Activated T-cell treated with anti-CD3 and anti-CD28 coated beads for 24 hours (primary cell): ENCODE measurements at places on chromosomes 6 and 20.

GRCh38 chr20:47007826-47008655, 113.4 kb downstream of the EYA2 start:
- DNase-seq: no peak

GRCh38 chr6:19479551-19479950, 357.6 kb upstream of the ID4 start:
- DNase-seq: no peak

- DNase-seq: no peak
Measured at GRCh38 chr6:27558028-27558724, 85.3 kb upstream of the ZNF184 start.

DNA sequence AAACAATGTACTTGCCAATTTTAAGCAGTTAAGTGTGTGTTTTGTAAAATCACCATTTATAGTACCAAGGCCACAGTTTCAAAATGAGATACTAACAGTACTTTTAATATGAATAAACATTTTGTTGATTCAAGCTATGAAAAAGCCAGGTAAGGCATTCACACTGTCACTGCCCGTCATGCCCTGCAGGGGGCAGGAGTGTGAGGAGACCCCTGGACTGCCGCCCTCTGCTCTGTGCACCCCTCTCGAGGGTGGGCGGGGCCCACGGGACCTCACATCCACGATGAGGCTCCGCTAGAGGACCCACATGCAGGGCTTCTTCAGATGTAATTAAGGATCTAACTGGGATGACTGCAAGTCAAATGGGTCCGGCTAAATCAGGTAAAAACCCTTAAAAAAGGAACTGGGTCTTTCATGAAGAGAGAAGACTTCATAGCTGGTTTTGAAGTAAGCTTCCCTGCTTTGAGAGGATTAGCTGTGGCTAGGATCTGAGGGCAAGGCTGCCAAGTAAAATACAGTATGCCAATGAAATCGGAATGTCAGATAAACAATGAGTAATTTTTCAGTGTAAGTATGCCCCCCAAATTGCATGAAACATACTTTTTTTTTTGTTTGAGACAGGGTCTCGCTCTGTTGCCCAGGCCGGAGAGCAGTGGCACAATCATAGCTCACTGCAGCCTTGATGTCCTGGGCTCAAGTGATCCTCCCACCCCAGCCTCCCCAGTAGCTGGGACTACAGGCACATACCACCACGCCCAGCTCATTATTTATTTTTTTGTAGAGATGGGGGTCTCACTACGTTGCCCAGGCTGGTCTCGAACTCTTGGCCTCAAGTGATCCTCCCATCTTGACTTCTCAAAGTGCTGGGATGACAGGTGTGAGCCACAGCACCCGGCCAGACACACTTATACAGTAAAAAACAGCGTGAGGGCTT, 18.7 kb downstream of the DIDO1 start:
- DNase-seq: no peak

DNA sequence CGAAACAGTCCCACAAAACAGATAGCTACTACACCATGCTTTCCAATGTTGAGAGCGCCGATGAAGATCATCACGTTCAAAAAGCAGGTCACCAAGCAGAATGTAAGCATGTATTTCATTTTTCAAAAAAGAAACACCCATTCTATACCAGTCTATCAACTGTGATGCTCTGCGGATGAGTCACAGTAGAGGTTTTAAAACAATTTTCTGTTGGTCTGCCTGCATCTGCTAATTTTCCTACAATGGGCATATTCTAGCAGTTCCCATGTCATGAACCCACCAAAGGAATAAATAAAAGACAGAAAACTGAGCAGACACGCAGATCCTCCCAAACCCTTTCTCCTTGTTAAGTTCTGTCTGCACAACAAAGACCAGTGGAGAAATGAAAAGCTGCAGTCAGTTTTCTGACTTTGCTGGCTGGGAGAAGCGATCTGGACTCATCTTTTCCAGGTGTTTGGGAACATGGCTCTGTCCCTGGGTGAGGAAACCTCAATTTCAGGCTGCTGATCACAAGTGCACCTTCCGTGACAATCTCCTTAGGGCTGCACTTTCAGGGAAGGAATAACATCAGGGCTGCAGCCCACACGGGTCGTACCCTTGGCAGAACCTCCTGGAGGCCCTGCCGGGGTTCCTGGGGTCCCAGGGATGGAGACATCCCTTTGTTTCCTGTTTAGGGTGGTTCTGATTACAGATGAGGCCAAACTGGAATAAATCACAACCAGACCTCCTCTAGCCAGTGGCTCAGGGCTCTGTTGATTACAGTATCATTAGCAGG, 200.1 kb downstream of the BMP7 start:
- DNase-seq: no peak

GRCh38 chr6:126033696-126034095, 47.4 kb downstream of the TRMT11 start:
- DNase-seq: no peak

DNA sequence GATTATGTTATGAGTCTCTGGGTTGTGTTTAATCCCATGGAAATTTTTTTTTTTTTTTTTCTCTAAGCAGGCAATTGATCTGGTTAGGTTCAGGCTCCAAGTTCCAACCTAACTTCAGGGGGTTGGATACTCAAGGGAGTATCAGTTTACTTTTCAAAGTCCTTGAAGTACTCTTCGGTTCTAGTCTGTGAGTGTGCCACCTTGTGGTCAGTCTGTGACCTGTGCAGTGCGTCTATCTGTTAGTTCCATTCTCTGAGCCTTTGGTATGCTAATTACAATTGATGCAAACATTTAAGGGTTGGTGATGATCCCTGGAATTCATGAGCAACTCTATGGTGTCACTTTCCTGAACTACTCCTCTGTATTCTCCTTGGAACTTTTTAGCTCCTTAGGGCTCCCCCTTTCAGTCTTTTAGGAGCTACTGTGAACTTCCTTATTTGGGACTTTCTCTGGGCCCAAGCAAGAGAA, 342.0 kb downstream of the SOX4 start:
- DNase-seq: no peak

- no peak for DNase-seq
Measured at GRCh38 chr20:58174708-58175280, 53.7 kb downstream of the ANKRD60 start.

- DNase-seq: peak; percentile 76
Measured at GRCh38 chr6:149922642-149923326, at the start of gene RAET1G. RAET1G (minus strand) TSS chr6:149923121; CDS start chr6:149923010, 111 bp downstream.

DNA sequence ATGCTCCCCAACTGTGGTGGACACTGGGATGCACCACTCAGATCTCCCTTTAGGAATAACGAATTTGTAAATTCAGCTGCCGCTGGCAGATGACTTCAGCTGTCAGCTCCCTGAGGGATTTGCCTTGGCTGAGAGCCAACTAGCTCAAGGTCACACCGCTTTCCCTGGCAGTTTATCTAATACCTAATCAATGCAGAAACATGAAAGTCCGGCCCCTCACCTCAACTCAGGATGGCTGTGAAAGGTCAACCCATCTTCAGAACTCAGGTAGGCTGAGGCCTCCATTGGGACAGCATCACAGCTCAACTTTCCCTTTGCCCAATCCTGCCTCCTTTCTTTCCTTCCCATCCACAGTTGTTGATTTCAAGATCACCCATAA, 22.8 kb upstream of the SCGN start:
- no peak for DNase-seq

- DNase-seq: no peak
Measured at GRCh38 chr6:20837189-20837588, 302.9 kb downstream of the CDKAL1 start.

- no peak for DNase-seq
Measured at GRCh38 chr6:24915641-24916040, 20.1 kb downstream of the RIPOR2 start.

GRCh38 chr20:63404129-63405085, 43.3 kb upstream of the CHRNA4 start:
- no peak for DNase-seq

- no peak for DNase-seq
Measured at GRCh38 chr20:47577314-47577713, 75.6 kb downstream of the NCOA3 start.

- peak; percentile 18 for DNase-seq
Measured at GRCh38 chr6:31702405-31702818, 712 bp downstream of the ABHD16A start.

DNA sequence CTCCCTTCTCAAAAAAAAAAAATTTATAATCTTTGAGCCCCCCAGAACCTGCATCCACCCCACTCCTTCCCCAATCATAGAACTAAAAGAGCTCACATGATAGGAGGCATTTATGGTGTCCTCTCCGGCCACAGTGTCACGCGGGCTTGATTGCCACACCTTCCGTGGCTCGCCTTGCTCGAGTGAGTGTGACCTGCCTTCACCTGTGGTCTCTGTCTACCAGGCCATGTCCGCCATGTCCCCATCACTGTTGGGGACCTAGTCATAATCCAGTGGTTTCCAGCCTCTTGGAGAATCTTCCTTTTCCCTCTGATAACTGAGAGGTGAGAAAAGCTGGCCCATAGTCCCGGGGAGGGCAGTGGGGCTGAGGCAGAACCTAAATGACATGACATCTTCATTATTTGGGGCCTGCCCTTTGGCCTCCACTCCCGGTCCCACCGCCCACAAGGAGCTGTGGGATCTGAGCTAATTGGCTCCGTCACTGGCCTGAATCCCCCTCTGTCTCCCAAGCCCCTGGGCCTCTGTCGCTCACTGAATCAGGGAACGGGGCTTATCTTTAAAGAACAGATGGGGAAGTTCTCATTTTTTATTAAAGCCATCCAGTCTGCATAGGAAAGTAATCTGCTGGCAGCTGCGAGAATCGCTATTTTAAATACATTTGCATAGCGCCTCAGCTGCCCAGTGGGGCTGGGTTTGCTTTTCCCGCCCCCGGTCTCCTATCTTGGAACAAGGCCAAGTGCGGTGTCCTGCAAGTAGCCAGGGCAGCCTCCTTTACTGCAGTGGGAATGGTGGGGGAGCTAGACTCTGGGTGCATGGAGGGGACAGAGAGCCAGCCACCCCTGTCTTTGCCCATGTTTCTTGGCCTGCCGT, 197.6 kb upstream of the PMEPA1 start:
- no peak for DNase-seq

- no peak for DNase-seq
Measured at GRCh38 chr20:18465536-18466200, 1.2 kb downstream of the DZANK1 start.

DNA sequence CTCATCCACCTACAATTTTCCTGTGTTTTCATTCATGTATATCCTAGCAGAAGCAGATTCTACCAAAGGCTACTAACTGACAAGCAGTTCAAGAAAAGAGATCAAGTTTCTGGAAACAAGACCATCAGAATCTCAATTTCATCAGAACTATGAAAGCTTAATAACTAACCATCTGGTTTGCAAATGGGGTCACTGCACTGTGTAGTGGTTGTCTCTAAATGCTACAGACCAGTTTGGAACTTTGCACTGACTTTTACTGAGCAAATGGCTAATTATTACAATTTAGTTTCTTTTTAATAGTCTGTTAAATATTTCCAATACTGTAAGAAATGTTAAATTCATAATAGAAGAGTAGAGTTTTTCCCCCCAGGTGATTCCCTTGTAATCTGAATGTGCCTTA, 64.5 kb downstream of the REPS1 start:
- no peak for DNase-seq

- DNase-seq: no peak
Measured at GRCh38 chr6:52304983-52305390, 20.4 kb upstream of the MCM3 start.

DNA sequence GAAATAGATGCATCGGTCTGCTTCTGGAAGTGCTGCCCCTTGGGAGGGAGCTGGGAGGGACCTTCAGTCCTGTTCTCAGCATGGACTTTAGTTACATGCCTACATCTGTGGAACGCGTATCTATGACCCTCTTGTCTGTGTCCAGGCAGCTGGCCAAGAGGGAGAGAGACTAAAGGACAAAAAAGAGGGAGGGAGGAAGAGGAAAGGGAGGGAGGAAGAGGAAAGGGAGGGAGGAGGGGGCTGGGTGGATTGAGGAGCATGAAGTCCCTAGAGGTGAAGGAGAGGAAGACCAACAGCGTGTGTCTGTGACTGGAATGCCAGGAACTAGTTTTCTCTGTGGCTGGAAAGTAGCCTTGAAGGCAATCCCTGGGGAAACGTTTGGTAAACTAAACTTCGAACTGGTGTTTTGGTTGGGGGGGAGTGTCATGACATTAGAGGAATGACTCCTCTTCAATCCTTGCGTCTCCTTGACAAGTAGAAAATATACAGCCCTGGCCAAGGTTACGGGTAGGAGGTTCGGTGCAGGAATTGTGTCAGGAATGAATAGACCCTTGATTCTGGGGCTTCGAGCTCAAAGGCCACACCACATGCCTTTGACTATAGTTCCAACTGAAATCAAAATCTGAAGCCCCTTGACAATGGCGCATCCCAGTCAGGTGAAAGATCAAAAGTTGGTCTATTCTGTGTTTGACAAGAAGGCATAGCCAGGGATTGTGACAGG, 52.0 kb upstream of the PLEKHG1 start:
- no peak for DNase-seq

- no peak for DNase-seq
Measured at GRCh38 chr6:46023216-46023915, 7.7 kb upstream of the CLIC5 start.

DNA sequence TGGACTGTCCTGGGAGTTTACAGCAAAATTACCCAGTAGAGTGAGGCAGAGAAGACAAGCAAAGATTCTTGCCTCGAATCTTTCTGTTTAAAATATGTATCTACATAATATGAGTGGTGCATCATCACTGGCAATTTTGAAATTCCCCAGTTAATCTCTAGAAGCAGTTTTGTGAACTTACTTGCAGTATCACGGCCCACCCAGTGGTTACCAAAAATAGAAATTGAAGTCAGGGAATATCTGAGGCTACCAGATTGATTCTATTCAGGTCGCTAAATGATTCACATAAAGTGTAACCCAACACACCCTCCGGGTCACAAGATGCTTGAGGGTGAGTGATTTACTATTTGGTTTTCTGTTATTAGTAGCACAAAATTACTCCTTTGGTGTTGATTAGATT, 111.9 kb downstream of the PPP1R14C start:
- no peak for DNase-seq

- no peak for DNase-seq
Measured at GRCh38 chr20:860891-861290, 27.4 kb downstream of the FAM110A start.

GRCh38 chr6:71284785-71285184, 3.8 kb upstream of the OGFRL1 start:
- DNase-seq: no peak

DNA sequence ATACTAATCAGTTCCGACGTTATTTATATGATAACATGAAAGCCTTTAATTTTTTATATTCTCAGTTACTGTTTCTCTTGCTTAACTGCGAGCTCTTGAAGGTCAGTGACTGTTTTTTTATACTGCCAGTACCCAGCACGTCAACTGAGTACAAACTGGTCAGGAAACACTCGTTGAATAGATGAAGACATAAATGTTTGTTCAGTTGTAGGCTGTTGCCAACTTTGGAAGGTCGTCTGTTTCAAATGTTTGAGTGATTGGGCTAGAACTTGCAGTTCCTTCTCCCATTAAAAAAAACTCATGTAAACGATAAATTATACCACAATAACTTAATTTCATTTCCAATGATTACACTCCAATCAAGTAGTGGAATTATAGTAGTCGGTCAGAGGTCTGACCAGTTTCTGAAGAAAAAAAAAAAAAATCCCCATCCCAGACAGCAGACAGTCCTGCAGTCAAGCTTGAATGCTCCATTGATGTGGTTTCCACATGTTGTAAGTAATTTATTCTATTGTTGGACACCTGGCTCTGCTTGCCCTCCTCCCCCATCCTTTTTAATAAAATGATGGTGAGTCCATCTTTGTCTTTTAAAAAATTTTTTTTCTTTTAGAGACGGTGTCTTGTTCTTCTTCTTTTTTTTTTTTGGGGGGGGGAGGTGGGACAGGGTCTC, 81.1 kb downstream of the SASH1 start:
- no peak for DNase-seq

GRCh38 chr6:116373940-116374339, 3.2 kb downstream of the DSE start:
- no peak for DNase-seq

- DNase-seq: no peak
Measured at GRCh38 chr20:22312744-22313346, 271.5 kb downstream of the FOXA2 start.

GRCh38 chr6:54217018-54217417, 91.2 kb upstream of the TINAG start:
- no peak for DNase-seq
